ENCODE measurements at places on chromosomes 7 and 10.

DNA sequence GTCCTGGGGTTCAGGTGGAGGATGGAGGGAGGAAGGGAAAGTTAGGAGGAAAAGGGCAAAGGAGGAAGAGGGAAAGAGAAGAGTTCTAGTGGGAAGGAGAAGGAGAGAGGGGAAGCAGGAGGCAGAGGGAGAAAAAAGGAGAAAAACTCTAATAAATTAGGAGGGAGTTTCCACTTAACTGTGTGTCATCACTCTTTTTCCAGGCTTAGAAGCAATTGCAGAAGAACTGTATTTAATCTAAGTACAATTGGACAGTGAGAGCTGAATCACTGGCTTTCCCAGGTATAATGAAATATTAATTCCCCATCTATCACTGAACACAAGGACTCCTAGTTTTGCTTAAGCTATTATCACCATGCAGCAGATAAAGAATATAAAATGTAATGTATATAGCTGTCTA lies 76.8 kb downstream of the CREB3L2 start:
- DNase-seq: no peak

GRCh38 chr7:150313367-150313809 lies 9.8 kb upstream of the LRRC61 start:
- DNase-seq: no peak

DNA sequence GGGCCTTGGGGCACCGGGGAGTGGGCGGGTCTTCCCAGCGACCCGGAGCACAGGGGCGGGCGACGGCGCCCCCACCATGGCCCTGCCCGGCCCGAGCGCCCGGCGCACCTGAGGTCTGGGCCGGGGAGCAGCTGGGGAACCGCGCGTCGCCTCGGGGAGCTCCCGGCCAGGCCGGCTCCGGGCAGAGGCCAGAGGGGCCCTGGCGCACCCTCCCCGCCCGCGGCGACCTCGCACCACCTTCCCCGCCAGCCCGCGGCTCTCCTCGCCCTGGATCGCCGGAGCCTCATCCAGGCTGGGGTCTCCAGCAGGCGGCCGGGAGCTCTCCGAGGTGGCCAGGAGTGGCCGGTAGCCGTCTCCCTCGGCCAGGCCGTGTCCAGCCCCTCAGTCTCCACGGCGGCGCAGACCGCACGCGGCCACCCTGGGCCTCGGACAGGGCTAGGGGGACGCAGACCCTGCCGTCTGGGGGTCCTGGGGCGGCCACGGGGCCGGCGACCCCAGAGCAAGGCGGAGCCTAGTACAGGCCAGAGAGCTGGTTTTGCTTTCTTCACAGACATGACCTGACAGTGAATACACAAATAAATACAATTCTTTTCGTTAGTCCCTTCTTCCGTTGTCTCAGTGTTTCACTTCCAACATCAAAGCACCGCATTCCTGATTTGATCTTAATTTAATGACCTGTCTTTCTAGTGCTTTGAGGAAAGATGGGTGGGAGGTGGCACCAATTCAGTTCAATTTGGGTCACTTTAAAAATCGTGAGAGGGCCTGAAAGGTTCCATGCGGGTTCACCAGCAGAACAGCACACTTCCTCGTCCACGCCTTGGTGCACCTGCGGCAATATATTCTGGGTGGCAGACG lies 356.9 kb downstream of the DNAJB6 start:
- no peak for DNase-seq

DNA sequence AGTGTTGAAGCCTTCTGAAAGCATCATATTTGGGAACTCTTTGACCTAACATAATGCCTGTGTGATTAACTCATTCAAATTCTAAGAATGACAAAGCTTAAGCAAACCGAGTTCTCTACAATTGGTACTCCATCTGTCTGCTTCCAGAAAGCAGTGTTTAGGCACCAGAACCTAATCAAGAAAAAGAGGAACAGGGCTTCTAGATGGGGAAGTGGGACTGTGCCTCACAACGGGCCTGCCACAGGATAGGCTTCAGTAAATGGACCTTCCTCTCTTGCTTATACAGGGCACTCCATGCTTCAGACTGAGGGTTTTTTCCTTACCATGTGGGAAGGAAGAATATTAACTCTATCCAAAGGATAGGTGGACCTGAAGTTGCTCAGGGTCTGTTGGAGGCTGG lies 808.1 kb downstream of the XPNPEP1 start:
- DNase-seq: no peak

DNA sequence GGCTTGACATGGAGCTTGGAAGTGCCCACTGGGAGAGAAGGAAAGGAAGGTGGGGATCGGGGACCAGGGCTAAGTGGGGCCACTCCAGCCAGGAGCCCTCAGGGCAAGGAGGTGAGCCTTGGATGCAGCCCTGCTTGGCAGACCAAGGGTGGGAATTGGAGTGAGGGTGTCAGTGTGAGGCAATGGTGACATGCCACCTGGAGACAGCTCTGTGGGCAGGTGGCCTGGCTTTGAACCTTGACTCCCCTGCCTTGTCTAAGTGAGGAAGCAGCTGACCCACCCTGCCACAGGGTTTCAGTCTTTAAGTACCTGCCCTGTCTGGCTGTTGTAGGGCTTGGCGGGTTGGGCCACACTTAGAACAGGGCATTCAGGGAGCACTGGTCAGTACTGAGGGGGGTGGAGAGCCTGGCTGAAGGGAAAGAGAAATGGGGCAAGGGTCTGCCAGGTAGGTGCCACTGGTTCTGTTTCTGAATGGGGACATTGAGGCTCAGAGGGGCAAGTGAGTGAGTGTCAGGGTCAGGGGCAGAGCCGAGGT lies 4.8 kb downstream of the RAMP3 start:
- DNase-seq: no peak

- DNase-seq: no peak
Observed at GRCh38 chr7:105173586-105173985, 159.6 kb downstream of the KMT2E start.

DNA sequence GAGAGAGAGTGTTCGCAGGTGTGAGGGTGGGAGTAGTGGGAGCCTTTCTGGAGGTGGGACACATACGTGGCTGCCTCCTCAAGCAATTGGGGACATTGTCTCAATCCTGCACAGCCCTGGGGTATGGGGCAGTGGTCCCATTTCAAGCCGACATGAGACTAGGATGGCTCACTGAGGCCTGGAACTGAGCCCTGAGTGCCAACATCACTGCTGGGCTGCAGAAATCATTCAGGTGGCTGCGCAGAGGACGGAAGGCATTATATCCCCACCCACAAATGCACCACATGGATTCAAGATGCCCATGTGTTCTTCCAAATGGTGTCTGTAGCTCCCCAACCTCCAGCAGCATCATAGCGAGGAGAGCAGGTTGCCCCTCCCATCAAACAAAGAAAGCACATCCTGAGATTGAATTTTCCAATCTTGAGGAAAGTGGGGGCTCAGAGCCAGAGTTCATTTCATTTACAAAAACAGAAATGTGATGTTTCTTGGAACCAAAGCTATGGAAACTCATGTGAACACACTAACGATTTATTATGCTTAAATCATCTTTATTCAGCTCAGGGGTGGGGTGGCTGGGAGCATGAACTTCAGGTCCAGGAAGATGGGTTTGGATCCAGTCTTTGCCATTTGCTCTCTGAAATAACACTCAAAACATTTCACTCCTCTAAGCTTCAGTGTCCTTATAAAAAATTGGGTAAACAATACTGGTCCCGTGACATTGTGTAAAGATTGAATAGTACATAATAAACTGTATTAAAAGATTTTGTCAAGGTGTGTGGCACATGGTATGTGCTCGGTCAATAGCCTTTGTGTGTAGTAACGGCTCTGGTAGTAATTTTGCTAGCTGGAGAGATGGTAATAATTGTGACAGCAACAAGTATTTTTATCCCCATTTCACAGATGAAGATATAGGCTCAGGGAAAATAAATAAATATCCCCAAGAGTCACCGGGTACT lies 4.6 kb downstream of the SFTPA2 start:
- no peak for DNase-seq

Measured in omental fat pad (tissue), 4 donors.